ENCODE measurements at places on chromosomes 7 and 10.

DNA sequence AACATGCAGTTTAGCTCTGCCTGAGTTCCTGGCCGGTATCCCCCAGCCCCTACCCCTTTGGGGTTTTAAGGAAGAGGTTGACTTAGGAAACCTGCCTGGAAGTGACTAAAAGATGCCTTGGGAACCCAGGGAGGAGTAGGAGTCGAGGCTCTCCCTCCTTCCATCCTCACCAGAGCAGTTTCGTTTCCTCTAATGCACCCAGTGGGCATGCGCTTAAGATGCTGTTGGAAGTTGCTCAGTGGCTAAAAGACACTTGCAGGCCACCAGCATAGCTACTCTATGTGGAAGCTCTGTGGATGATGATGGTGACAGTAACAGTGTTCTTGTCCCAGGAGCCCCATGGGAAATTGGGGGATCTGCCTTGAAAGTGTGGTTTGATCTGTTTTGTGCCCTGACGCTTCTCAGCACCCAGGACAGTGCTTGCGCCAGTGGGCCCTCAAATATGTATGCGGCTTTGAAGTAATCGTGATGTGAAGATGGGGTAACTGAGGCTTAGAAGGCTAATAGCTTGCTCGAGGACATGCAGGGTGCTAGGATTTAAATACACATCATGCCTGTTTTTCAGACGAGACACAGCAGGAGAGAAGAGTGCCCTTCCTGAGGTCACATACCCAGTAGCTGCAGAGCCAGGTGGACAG is 32.0 kb downstream of the TBATA start:
- DNase-seq, result no peak

- DNase-seq, result no peak
Measured at GRCh38 chr7:44983742-44984477, 5.1 kb upstream of the MYO1G start.

- DNase-seq, result no peak
Measured at GRCh38 chr10:66671562-66671961, 254.3 kb upstream of the LRRTM3 start.

DNA sequence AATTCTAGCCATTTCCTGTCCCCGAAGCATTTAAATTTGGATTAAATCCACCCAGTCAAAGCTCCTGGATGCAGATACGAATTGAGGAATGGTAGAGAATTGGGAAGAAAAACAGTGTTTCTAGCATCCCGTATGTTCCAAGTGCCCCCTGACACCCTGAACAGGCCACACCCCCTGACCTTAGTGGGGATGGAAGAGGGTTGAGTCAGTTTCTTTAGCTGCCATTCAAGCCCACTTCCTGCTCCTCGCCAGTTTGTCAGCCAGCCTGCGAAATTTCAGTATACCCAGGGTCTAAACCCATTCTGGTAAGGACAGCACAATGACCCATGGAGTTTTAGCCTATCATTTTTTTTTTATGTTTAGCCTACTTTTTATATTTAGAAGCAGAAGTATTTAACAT is 101.1 kb downstream of the PKD1L1 start:
- DNase-seq, result no peak

GRCh38 chr10:131186547-131187253 is 124.8 kb downstream of the TCERG1L start:
- DNase-seq, result no peak

DNA sequence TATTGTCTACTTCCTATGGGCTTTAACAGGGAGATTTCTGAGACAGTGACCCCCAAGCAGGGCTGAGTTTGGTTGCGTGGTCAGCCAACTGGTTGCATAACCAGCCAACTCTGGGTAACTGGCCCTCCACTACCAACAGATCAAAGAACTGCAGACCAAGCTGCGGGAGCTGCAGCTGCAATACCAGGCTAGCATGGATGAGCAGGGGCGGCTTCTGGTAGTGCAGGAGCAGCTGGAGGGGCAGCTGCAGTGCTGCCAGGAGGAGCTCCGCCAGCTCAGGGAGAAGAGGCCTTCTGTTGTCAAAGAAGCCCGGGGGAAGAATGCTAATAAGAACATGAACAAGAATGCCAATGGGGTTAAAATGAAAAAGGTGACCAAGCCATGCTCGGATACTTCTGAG is 15.7 kb upstream of the FLNC start:
- no peak for DNase-seq

GRCh38 chr10:27643301-27643700 is 102.3 kb downstream of the MKX start:
- no peak for DNase-seq

DNA sequence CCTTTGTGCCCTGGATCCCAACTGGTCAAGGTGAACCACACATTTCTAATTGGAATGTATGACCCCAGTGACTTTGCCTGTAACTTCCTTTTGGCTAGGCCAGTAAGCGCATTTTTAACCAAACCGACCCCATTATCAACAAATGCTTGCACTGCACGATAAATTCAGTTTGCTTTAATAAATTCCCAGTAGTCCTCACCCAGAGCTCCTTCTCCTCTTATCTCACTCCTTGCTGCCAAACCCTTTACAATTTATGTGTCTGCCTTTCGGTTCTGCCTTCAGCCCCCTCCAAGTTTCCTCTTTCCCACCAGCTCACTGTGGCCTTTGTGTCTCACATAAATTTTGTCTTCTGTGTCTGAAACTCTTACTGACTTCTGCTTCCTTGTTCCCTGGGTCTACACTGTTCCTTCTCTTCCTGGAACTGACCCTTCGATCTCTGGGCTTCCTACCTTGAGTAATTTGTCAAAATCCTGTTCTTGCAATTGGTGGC is 59.0 kb downstream of the TBXAS1 start:
- no peak for DNase-seq

Measured in activated CD4-positive, alpha-beta T cell treated with anti-CD3 and anti-CD28 coated beads, Interleukin-2, Interleukin-6, amounts not matched to agents 100 ng/mL and 50 ng/mL, durations not matched to agents 16 hours and 8 hours (primary cell).